ENCODE measurements at places on chromosomes 11 and 22.
A peak's percentile ranks its signal among the peaks of the same experiment; 100 is the strongest.

DNA sequence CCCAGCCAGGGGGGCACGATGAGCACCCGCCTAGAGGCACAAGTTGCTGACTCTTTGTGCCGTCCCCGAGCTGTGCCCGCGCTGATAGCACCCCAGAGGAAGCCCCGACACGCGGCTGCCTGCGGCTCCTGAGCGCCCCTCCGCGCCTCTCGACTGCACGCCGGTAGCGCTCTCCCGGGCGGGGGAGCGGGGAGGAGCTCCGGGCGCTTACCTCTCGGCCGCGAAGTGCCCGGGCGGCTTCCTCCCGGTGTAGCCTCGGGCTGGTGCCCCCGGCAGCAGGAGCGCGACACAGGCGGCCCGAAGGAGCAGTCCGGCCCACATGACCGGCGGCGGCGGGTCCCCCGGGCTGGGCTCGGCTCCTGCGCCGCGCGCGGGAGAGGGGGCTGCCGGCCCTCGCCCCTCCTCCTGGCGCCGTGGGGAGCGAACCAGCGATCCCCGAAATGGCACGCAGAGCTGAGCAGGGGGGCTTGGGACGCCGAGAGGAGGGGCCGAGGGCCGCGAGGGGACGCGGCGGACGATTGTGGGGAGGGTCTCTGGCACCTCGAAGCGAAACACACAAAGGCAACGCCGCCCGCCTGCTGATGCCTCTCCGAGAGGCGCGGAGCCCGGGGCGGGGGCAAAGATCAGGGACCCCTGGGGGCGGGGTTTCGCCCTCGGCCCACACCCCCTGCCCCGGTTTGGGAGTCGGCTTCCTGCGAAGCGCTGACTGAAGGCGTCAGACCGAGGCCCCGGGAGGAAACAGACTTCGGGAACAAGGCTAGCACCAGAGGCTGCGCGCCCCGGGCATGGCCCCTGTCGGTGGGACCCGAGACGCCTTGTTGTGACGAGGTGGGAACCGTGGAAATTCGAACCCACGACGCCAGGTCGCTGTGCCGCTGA, at the start of gene VWCE:
TSS of gene VWCE (minus strand) at position 600 of the 879 bp plus-strand sequence. CDS start at position 321, 279 bp downstream.
- DNase-seq: peak; percentile 35

- peak; percentile 56 for DNase-seq
Measured at GRCh38 chr11:71977743-71978418, 20.8 kb upstream of the IL18BP start.

DNA sequence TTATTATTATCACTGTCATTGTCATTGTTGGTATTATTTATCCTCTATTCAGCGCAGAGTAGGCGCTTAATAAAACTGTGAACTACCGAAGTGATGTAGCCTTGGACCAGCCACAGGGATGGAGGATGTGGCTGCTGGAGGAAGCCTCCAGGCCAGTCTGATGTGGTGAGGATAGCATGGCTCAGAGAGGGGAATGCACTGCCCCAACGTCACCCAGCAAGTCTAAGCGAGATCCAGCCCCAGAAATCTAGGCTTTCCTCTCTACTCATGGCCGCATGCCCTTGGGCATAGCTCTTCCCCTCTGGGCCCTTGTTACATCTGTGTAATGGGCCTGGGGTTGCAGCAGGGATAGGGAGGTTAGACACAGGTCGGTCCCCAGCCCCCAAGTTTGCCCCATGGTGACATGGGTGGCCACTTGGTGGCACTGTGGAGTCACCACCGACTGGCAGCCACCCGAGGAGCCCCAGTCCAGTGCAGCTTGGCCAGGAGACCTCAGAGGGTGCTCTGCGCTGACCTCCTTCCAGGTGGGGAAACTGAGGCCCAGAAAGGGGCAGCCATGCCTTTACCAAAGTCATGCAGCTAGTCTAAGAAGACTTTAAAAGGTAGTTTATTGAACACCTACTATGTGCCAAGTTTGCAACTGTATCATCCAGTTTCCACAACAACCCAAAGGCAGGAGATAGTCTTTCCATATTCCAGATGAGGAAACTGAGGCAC, 395.7 kb downstream of the MN1 start:
- DNase-seq: peak; percentile 38

DNA sequence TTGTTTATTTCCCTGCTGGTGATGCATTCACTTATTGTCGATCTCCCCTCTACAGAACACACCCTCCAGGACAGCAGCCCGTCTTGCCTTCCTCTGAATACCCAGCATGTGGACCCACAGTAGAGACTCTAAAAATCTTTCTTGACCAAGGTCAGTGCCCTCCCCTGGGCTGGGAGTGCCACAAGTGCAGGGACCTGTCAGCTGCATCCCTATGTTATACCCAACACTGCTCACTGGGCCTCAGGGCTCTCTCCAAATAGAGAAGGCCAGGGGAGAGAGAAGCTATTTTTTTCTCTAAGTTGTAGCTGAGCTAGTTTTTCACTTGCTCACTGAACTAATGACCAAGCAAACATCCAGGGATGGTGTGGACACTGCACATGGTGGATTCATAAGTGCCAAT, 9.8 kb downstream of the KCNJ1 start:
- no peak for DNase-seq

- DNase-seq: no peak
Measured at GRCh38 chr11:133191931-133192330, 340.4 kb downstream of the OPCML start.

DNA sequence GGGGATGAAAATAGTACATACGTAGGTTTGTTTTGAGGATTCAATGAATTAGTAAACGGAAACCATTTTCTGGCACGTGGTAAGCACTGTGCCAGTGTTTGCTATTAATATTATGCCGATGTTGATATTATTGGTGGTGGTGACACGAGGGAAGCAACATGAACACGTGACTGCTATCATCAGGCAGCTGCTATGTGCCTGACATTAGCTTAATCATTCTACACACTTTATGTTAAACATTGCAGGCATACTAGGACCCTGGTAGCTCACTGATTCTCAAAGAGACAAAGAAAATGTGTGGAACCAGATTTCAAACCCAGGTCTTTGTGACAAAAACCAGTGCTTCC, 656 bp downstream of the SRRD start:
- no peak for DNase-seq

DNA sequence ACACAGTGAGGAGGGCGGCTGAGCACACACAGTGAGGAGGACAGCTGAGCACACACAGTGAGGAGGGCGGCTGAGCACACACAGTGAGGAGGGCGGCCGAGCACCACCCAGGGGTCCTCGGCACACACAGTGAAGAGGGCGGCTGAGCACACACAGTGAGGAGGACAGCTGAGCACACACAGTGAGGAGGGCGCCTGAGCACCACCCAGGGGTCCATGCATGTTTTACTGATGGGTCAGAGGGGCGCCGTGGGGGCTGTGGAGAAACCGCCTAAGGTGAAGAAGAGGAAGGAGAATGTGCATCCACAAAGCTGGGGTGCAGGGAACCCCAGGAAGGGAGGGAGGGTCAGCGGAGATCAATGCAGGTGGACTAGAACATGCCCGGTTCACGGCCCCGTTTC, 461.8 kb downstream of the BRD1 start:
- DNase-seq: no peak

- no peak for DNase-seq
Measured at GRCh38 chr22:36252754-36253522, at the start of gene APOL1. Gene APOL1 (plus strand): TSS chr22:36253133. CDS start chr22:36254956, 1,823 bp downstream.

GRCh38 chr11:80194625-80195024, 753.8 kb upstream of the TENM4 start:
- no peak for DNase-seq

DNA sequence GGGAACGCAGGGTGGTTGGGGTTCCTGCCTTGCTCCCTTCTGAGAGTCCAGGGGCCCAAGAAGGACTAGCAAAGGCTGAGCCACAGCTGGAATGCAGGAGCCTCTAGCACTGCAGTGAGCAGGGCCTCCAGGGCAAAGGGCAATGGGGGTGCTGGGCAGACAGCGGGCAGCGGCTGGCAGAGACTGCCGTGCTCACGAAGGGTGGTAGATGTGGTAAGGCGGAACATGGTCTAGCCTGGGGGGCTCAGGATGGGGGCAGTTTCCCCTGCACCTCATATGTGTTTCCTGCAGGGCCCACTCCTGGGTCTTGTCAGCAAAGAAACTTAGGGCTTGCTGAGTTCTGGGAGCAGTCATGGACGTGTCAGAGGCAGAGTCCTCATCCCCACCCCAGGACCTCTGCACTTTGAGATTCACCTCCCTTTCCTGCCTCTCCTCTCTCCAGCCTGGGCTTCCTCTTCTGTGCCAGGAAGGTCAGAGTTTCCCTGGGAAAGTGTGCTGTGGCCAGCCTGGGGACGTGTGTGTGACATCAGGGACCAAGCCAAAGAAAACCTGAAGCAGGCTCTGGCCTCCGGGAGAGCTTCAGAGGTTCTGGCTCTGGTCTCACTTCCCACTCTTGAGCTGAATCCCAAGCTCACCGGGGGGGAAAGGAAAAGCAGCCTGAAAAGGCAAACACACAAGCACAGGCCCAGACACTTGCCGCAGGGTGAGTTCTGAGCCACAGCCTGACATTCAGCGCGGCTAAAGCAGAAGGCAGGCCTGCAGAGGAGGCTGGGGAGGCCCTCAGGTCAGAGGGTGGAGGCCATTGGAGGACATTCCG, 4.4 kb downstream of the MOGAT2 start:
- DNase-seq: no peak

GRCh38 chr11:44750551-44751465, 24.0 kb downstream of the TSPAN18 start:
- DNase-seq: no peak

DNA sequence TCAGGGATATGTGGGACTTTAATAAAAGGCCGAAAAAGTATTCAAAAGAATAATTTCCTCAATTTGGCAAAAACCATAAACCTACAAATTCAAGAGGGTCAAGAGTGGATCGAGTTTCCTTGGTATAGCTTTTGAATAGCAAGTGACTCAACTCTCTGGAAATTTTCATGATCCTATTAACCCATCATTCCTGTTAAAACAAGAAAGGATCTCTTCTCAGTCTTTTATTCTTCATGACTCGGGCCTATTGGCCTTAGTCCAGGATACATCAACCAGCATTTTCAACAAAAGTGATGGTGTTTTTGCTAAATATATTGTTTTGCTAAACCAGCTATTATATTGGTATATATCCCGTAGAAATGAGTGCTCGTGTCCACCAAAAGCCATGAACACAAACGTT, 110.3 kb downstream of the ATXN10 start:
- no peak for DNase-seq

DNA sequence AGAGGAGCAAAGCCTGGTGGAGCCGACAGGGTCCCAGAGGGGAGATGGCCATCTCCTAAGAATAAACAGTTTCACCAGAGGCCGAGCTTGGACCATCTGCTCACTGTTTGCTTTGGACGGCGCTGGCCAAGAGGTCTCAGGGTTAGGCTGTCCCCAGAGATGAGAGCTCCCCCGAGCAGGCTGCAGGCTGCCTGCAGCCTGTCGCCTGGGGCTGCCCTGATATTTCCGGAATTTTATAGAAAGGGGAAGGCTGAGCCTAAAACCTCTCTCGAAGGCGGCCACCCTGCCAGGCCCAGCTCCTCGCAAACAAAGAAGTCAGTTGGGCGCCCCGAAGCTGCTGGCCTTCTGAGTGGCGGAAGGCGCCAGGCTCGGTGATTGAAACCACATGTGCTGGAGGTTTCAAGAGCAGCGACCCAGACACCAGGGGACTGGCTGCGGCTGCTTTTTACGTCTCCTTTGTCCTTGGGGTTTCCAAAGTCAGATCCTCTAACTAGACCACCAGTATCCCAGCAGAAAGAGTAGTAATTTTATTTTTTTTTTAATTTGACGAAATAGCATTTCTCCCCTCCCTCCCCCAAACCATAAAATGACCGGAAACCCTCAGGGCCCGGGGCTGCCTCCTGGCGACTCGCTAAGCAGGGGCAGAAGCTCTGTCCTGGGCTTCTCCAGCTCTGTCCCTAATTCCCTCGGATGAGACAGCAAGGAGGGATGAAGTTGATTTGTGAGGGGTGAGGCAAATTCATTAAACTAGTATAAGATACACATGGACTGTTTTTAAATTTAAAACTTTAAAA, 57.4 kb downstream of the CLMP start:
- peak; percentile 86 for DNase-seq

DNA sequence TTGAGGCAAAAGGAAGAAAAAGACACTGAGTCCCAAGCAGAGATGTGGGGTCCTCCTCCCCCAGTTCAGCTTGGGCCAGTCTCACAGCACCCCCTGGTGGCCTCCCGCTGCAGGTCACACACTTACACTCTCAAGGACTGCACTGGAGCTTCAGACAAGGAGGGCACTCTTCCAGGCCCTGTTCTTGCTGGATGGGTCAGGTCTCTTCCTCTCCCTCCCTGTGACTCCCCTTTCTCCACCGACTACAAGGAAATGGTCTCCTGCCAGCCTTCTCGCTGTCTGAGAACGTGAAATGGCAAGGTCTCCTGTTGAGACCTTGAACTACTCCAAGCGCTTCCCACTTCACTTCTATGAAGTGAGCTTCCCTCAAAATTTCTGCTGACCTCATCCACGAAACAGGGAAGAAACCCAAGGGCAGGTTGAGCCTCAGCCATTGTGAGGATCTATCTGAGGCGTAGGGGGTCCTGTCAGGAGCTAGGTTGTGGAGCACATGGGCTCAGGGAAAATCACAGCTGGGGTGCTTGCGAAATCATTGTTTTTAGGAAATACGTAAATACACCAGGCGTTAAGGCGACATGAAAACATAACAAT, 11.2 kb upstream of the IGLL1 start:
- peak; percentile 46 for DNase-seq

GRCh38 chr11:120448240-120448639, 63.3 kb upstream of the GRIK4 start:
- DNase-seq: no peak

DNA sequence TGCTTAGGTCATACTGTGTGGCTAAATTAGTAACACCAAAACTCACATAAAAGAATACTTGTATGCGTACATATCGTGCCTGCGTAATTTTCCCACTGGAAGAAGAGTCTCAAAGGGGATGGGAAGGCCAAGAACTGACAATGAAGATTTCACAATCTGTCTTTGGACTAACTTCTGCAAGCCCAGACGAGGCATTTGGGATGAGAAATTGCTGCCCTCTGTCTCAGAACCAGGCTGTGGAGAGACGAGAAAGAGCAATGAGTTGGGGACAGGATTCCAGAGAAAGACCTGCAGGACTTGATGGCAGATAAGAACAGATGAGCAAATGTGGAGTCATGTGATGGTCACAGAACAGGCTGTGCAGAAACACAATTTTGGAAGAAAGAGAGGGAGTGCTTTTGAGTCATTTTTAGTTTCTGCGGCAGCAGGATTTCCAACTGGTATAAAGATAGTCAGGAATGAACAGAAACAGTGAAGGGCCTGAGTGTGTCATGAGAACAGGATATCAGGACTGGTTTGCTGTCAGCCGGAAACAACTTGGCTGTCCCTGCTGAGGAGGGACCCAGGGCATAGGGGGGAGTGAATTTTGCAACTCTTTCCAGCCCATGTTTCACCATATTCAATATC, 82.7 kb upstream of the CTSC start:
- no peak for DNase-seq

GRCh38 chr11:8018484-8019313, 31.6 kb downstream of the EIF3F start:
- DNase-seq: peak; percentile 63

DNA sequence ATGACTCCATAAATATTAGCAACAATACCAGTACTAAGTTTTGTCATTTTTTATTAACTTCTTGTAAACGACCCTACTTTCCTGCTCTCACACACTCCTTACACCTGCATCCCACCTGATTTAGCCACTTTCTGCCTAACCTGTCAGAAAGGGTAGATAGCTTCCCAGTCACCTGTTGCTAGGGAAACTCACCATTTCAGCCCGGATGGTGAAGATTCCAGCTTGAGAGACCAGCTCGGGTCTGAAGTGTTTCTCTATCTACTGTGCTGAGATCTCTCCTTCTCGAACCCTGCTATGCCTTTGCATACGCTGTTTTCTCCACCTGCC, at the start of gene PARVG:
TSS of gene PARVG (plus strand) at position 220 of the 327 bp plus-strand sequence. CDS start 2,405 bp downstream, outside the sequence.
- no peak for DNase-seq

Data from astrocyte of the spinal cord (primary cell).